Naive thymus-derived CD4-positive, alpha-beta T cell (primary cell): ENCODE measurements at places on chromosomes 16 and 17.

DNA sequence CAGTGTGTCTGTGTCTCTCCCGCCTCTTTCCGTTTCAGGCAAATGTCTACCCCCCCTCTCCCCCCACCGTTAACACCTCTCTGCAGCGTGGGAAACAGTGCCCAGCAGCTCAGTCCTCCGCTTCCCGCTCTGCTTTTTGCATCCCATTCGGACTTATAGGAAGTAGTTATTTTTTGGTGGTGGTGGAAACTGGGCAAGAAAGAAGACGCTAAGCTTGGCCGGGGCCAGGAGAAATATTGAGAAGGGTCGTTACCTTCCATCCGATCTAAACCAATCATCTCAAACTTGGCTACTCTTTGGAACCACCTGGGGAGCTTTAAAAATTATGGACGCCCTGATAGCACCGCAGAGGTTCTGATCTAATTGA is 499 bp upstream of the HLF start:
- DNase-seq: peak; percentile 2

DNA sequence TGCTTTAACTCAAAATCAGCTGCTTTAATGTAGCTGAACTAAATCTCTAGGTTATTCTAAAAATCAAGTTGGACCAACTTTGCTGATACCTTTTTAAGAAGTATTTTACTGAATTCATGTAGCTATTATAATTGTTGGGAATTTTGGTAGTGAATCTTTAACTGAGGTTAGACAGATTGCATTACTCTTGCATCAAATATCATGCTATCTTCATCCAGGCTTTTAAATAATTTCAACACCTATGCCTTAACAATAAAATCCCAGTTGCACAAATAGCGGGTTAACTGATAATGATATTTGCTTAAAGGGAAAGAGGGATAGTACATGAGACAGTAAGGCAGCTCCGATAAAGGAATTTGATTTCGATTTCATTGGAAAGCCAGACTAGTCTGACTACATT is 241.3 kb upstream of the TBX2 start:
- no peak for DNase-seq

DNA sequence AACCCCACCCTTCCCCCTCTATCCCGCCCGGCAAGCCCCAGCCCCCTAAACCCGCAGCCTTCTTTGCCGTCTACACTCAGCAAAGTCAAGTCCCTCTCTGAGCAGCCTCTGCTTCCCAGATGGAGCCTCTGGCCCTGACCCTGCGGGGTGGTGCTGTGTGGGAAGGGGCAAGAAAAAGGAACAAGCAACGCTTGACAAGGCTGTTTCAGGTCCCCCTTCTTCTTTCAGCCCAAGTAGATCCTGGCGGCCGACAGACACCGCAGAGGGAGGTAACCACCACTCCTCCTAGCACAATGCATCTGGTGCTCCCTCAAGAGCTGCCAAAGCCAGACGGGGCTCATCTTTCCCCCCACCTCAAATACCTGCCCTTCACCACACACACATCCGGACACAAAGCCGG is 178.3 kb downstream of the ENGASE start:
- no peak for DNase-seq

GRCh38 chr16:73753931-73754330 is 542.7 kb upstream of the PSMD7 start:
- no peak for DNase-seq

- no peak for DNase-seq
Measured at GRCh38 chr17:2419486-2419885, 18.6 kb upstream of the MNT start.

GRCh38 chr17:40323391-40324381 is 14.7 kb downstream of the RARA start:
- DNase-seq: peak; percentile 52

- no peak for DNase-seq
Measured at GRCh38 chr17:36142235-36142634, 34.2 kb downstream of the TBC1D3B start.

GRCh38 chr16:81210807-81211206 is 27.7 kb upstream of the BCO1 start:
- DNase-seq: no peak

DNA sequence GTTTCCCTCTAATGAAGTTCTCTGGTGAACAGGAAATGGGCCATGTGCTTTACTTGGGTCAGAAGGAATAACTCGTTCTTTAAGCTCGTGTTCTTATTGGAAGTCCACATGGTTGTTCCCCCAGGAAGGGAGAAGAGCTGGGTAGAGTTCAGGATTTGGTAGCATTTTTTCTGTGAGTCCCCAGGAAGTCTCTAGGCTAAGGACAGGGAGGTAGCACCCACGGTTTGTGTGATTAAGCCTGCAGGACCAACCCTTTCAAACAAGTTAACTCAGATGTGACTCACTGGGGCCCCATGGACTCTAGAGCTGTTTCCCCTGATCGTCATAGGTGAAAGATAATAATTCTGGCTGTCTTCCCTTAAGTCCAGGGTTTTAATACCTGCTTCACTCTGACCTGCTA is 16.4 kb downstream of the SAP30BP start:
- no peak for DNase-seq

GRCh38 chr17:57527221-57528057 is 217.7 kb downstream of the CCDC182 start:
- DNase-seq: no peak

DNA sequence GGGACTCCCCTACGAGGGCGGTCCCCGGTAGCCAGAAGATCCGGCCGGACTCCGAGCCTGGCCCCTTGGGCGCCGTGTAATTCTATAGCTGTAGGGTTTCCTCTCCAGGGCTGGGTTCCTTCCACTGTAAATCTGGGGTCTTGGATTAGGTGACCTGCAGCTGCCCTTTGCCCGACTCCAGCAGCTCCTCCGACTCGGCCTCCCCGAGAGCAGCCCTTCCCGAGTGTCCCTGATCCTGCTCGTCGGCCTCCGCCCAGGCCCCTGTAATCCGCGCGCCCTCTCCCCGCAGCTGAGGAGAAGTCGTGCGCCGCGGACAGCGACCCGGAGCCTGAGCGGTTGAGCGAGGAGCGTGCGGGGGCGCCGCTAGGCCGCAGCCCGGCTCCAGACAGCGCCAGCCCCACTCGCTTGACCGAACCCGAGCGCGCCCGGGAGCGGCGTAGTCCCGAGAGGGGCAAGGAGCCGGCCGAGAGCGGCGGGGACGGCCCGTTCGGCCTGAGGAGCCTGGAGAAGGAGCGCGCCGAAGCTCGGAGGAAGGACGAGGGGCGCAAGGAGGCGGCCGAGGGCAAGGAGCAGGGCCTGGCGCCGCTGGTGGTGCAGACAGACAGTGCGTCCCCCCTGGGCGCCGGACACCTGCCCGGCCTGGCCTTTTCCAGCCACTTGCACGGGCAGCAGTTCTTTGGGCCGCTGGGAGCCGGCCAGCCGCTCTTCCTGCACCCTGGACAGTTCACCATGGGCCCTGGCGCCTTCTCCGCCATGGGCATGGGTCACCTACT is 5.5 kb downstream of the TBX2 start:
- no peak for DNase-seq

- DNase-seq: peak; percentile 31
Measured at GRCh38 chr17:489758-490329, 137.2 kb upstream of the RPH3AL start.

- no peak for DNase-seq
Measured at GRCh38 chr17:47990962-47991731, 20.2 kb downstream of the CDK5RAP3 start.

- no peak for DNase-seq
Measured at GRCh38 chr17:29368926-29369325, 21.2 kb upstream of the TAOK1 start.

- no peak for DNase-seq
Measured at GRCh38 chr16:79593074-79593531, 7.4 kb downstream of the MAF start.

DNA sequence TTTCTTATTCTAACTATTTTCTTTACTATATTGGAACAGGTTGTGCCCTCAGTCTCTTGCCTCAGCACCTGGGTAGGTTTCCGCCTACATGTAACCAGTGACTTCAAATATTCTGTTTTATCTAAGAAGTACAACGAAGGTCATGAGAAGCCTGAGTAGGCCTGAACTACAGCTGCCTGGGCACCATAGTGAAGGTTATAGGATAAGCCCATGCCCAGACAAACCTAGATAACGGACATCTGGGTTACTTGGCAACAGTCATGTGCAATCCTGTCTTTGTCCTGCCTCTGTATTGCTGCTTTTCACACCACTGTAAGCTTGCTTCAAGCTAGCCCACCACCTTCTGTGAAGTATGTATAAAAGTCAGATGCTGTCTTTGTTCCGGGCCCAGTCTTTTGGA is 25.4 kb upstream of the ARL4D start:
- no peak for DNase-seq

GRCh38 chr16:10314811-10315210 is 71.0 kb upstream of the ATF7IP2 start:
- no peak for DNase-seq

DNA sequence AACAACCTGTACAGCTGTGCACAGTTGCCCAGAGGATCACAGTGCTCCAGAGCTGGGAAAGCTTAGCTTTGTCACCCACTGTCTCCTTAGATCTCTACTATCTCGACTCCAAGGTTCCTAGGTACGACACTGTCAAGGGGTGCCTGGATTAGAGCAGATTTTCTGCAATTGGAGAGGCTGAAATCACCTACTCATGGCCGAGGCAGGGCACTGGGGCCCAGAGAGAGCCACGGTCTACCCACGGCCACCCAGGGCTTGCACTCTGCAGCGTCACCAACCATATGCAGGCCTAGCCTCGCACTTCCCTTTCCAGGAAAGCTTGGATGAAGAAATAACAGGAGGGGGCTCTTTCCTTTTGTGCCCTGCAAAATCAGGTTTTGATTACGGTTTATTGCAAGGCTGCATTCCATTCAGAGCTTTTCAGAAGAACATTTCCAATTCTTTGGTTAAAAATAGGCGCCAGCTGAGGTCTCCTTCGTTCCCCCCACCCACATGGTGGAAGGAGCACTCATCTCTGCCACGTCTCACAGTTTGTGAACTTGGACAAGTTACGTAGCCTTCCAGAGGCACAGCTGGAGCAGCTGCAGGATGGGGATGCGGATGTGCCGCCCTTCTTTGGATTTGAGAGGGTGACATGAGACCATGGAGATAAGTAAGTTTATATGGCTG is 80.0 kb downstream of the IRX5 start:
- DNase-seq: no peak

GRCh38 chr16:79628501-79628975 is 28.0 kb upstream of the MAF start:
- no peak for DNase-seq

- no peak for DNase-seq
Measured at GRCh38 chr16:19375561-19376158, 42.0 kb upstream of the TMC5 start.

DNA sequence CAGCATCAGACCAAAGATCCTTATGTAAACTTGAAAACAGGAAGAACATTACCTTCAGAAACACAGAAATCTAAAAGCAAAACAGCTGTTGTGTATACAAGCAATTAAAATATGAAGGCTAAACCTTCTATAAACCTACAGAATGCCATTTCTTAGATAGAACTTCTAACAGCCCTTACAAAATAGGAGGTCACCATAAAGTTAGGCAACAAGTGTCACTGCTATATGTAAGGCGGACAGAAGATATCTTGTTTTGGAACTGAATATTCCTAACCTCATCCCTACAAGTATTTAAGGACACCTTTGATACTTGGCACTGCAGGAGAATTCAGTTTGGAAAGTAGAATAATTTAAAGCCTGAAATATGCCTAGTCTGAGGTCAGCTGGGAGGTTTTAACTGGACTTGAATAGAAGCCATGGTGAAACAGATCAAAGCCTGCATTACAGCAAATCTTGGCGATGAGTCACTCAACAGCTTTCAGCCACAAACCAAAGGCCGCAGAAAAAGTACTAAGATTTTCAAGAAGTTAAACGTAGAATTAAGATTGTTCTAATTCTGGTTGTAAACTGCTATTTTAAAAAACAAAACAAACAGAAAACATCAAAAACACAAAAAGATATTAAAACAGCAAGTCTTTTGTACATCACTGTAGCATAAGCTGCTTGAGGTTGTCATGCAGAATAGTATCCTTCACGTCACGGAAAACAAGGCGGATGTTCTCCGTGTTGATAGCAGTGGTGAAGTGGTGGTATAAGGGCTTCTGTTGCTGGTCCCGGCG is 42.7 kb downstream of the GNA13 start:
- no peak for DNase-seq

DNA sequence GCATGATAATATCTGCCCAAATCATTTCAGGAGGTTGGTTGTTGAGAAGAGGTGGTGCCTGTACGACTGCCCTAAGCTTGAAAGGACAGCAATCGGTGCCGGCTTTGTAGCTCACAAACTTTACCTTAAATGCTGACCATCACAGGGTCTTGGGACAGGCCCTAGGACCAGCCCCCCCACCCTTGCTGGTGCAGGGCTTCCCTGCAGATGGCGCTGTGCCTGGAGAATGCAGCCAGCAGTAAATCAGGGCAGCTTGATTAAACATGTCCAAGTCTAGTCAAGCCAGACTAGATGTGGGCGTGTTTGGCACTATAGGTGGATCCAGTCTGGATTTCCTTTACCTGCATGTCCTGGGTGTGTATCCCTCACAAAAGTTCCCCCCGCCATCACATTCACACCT is 135.5 kb upstream of the CRHR1 start:
- DNase-seq: no peak

- DNase-seq: no peak
Measured at GRCh38 chr17:73551144-73551543, 93.1 kb downstream of the SDK2 start.

- DNase-seq: no peak
Measured at GRCh38 chr17:56447171-56447570, 146.3 kb upstream of the NOG start.

DNA sequence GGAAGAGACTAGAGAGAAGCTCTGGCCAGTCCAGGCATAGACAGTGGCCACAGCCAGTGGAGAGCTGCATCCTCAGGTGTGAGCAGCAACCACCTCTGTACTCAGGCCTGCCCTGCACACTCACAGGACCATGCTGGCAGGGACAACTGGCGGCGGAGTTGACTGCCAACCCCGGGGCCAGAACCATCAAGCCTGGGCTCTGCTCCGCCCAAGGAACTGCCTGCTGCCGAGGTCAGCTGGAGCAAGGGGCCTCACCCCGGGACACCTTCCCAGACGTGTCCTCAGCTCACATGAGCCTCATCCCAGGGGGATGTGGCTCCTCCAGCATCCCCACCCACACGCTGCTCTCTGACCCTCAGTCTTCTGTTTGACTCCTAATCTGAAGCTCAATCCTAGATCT is 3.2 kb downstream of the RHBDF1 start:
- DNase-seq: no peak

- DNase-seq: peak; percentile 72
Measured at GRCh38 chr17:40443196-40443987, at the start of gene IGFBP4. IGFBP4 (plus strand) TSS chr17:40443450; CDS start chr17:40443736, 286 bp downstream.
